Stimulated activated CD4-positive, alpha-beta T cell treated with anti-CD3 and anti-CD28 coated beads, Interleukin-15, amount 100 ng/mL, for 1 hour (primary cell): ENCODE measurements at places on chromosomes 11 and 22.

DNA sequence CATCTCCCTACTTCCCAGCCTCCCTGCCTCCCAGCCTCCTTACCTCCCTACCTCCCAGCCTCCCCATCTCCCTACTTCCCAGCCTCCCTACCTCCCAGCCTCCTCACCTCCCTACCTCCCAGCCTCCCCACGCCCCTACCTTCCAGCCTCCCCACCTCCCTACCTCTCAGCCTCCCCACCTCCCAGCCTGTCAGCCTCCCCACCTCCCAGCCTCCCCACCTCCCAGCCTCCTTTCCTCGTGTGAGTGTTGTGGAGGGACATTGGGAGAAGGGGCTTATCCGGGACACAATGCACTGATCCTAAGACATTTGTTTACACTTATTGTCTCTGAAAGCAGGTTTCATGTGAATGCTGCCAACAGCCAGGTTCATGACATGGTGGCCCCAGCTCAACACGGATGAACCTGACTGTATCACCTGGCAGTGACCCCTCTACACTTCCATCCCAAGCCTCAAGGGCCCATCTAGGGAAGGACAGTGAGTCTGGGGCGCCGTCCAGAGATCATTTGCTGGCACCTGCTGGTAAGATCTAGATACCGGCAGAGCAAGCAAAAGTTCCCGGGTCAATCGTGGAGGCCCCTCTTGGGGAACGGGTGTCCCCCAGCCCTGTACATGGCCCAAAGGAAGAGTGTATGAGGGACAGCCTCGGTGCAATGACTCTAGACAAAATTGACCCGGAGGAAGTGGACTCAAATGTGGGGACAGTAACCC is 34.5 kb upstream of the TH start:
- DNase-seq = no peak

GRCh38 chr11:102705626-102706025 is at the start of gene MMP27:
MMP27 (minus strand) TSS chr11:102705769; CDS start chr11:102705714, 55 bp downstream.
- no peak for DNase-seq

GRCh38 chr11:104925850-104926249 is 27.6 kb upstream of the CASP12 start:
- DNase-seq = no peak

GRCh38 chr22:32361257-32361656 is 3.6 kb downstream of the RFPL3 start:
- DNase-seq = no peak

GRCh38 chr22:23704829-23705228 is 14.0 kb downstream of the RGL4 start:
- DNase-seq = no peak

DNA sequence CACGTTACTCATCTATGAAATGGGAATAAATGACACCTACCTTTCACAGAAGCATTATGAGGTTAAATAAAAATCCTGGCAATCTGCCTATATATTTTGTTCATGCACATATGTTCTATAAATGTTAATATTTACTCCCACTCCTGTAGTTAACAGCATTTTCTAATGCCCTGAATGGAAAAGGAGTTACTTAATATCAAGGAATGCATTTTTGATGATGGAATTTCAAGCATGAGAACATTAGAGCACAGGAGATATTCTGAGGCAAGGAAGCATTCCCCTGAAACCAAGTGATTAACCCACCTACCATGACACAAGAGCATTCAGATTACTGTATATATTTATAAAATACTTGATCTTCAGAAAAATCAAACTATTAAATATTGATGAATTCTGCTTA is 102.1 kb downstream of the ARHGAP32 start:
- DNase-seq = no peak

DNA sequence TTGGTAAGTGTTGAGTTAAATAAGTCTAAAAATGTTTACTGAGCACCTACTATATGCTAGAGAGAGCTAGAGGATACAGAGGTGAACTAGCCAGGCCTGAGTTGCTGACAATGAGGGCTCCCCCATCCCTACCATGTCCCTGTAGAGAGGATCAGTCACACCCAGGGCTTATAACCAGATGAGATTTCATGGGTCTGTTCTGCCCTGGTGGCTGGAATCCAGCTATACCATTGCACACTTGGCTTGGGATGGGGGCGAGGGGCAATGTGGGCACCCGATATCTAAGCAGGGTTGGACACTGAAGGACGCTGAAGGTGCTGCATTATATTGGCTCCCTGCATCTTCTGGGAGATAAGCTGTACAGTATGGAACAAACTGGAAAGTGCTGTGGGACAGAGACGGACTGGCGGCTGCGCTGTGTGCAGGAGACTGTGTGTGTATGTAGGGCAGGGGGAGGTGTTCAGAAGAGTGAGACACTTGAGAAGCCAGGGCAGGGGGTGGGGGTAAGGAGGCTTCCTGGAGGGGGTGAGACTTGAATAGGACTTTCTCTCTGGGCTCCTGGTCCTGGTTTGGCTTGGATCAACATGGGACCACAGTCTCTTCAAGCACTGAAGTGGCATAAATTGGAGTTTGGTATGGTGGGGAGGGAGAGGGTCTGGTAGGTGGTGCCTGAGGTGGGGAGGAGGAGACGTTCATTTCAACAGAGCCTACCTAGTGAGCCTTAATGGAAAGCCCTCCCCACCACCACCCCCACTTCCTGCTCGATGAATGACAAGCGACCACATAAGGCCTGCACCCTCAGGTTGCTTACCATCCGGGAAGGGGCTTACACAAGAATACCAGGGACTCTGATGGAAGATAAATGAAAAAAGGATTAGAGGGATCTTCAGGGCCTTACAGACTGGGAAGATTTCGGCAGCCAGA is 1.8 kb downstream of the CD82 start:
- no peak for DNase-seq
